ENCODE measurements at places on chromosomes 12 and 14. TPM values are rescaled to one million over a fixed set of nuclear protein-coding genes. Genes with fewer than 3 reads are reported as not detected.

GRCh38 chr12:19402211-19402610, 37.1 kb upstream of the AEBP2 start:
- peaks cover 10% of the 10 kb centered on the region for H3K4me1 ChIP-seq
- H3K27me3 ChIP-seq: no peaks in the 10 kb centered on the region
- peaks cover 4% of the 10 kb centered on the region for H3K36me3 ChIP-seq
- H3K4me3 ChIP-seq: no peak overlapping the region

GRCh38 chr12:117402363-117402762, 40.9 kb upstream of the NOS1 start:
- no peaks in the 10 kb centered on the region for H3K36me3 ChIP-seq
- no peak for DNase-seq
- H3K4me1 ChIP-seq: no peaks in the 10 kb centered on the region
- no peak overlapping the region for H3K4me3 ChIP-seq
- no peaks in the 10 kb centered on the region for H3K27me3 ChIP-seq

DNA sequence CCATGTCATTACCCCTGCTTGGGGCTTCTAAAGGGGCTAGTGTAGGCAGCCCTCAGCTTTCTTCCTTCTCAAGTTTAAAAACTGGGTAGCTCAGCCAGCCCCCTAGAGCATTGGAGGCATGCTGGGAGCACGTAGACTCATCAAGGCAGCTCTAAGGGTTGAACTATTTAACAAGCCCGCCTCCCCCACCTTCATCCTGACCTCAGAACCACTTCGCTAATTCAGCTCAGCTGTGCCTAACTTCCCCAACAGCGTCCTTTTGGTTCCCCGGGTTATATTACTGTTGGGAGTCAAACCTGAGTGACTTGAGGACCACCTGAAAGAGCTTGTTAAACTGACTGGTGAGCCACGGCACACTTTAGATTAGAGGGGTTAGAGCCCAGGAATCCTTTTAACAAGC, 30.1 kb downstream of the MAX start:
- DNase-seq: no peak
- no peak overlapping the region for H3K4me3 ChIP-seq
- no peaks in the 10 kb centered on the region for H3K27me3 ChIP-seq
- H3K36me3 ChIP-seq: peaks cover 26% of the 10 kb centered on the region
- H3K4me1 ChIP-seq: peaks cover 22% of the 10 kb centered on the region

GRCh38 chr12:20077618-20078017, 290.7 kb upstream of the PDE3A start:
- no peak overlapping the region for H3K27ac ChIP-seq
- H3K4me3 ChIP-seq: no peak overlapping the region
- no peaks in the 10 kb centered on the region for H3K27me3 ChIP-seq

DNA sequence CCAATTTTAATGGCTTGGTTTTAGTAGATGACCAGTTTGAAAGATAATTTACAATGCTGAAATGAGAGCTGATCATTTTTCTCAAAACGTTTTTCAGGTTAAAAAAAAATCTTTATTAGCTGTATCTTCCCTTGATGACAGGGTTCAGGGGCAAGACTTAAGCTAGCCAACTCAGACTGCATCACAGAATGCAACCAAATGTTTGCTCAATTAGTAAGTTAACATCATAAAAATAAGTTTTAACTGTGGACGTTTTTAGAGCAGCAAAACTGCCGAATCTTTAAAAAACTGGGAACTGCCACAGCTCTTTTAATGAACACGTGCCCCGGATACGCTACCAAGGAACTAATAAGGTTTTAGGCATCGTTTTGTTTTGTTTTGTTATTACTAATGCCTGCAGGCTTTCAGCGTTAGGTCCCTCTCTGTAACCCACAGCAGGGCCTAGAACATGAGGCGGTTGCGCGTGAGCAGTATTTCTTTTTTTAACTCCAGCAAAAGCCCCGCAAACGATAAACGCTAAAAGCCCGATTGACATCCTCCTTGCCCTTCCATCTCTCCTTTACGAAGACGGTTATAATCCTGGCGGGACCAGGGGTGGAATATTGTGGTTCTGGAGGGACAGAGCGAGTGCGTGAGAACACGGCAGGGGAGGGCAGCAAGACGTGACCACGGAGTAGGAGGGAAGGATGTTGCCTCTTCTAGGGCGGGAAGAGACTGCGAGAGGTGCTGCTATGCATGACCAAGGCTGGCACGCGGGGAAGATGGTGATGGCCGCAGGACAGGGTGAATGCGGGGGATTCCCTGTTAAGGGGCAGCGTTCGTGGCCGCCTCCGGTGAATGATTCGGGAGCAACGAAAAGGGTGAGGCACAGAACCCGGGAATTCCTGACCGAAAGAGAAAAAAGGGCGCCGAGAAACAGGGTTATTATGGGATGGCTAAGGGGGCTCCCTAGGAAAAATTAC, 652 bp downstream of the SUPT16H start:
- peaks cover 28% of the 10 kb centered on the region for H3K36me3 ChIP-seq
- peak overlapping the region; percentile 96 for H3K4me3 ChIP-seq
- no peaks in the 10 kb centered on the region for H3K27me3 ChIP-seq

DNA sequence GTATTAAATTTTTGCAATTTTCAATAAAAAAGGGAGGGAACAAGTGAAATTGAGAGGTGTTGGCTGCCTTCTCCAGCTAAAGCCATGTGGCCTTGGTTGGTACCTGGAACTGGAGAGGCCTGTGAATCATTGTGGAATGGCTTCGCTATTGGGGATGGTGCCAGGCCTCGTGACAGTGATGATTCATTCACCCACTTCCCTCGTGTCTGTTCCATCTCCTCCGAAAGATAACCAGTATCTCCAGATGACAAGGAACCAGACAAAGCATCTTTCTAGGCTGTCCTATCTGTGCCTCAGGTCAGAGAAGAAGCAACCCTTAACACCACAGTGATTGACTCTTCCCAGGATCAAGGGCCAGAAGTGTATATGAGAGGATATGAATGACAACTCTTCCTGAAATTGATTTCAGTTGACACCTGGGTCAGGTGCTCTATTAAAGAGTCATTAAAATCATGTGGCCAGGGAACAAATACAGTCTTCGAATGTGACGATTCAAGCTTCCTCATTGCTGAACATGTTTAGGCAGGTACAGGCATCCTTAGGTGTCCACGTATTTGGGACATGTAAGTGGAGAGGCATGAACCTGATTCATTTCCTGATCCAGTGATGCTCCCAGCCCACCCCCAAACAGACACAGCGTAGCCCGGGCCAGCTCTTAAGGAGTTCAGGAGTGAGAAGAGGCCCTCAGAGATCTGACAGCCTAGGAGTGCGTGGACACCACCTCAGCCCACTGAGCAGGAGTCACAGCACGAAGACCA, at the start of gene RNASE7:
Gene RNASE7, plus strand, starts transcription at position 687 of the 758 bp plus-strand sequence. CDS start 631 bp downstream, outside the sequence.
- DNase-seq: no peak
- peaks cover 20% of the 10 kb centered on the region for H3K27me3 ChIP-seq
- no peaks in the 10 kb centered on the region for H3K4me1 ChIP-seq

- no peaks in the 10 kb centered on the region for H3K36me3 ChIP-seq
- no peak for DNase-seq
- no peaks in the 10 kb centered on the region for H3K4me1 ChIP-seq
- H3K4me3 ChIP-seq: no peak overlapping the region
- no peak overlapping the region for H3K27ac ChIP-seq
These were observed 1.2 kb downstream of the DLK1 start for GRCh38 chr14:100727873-100728240.

DNA sequence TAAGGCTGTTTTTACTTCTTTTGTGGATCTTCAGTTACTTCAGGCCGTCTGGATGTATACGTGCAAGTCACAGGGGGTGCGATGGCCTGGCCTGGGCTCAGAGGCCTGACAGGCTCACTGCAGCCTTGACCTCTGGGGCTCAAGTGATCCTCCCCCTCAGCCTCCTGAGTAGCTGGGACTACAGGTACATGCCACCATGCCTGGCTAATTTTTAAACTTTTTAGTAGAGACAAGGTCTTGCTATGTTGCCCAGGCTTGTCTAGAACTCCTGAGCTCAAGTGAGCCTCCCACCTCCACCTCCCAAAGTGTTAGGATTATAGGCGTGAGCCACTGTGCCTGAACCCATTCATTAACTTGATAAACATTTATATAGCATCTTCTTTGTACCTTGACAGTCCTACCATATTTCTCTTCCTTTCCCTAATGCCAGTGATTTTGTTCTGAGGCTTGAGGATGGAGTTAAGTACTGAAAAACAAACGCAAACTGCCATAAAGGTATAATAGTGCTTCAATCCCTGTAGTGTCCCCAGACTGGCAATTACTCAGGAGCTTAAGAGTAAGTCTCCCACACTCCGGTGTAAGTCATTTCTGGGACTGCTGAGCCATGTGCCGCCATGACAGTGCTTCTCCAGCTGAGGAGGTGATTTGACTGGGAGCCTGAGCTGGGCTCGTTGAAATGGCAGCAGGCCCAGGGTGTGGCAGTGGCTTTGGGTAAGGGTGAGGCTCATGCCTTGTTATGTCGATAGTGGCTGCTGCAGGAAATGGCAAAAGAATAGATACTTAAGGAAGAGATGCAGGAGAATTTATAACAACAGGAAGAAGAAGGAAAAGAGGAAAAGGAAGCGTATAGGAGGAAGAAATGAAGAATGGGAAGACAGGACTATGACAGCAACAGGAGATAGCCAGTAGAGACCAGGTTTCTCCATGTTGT, 43.7 kb upstream of the HECTD1 start:
- no peaks in the 10 kb centered on the region for H3K4me1 ChIP-seq
- DNase-seq: no peak
- no peak overlapping the region for H3K4me3 ChIP-seq
- no peaks in the 10 kb centered on the region for H3K36me3 ChIP-seq
- no peak overlapping the region for H3K27ac ChIP-seq

DNA sequence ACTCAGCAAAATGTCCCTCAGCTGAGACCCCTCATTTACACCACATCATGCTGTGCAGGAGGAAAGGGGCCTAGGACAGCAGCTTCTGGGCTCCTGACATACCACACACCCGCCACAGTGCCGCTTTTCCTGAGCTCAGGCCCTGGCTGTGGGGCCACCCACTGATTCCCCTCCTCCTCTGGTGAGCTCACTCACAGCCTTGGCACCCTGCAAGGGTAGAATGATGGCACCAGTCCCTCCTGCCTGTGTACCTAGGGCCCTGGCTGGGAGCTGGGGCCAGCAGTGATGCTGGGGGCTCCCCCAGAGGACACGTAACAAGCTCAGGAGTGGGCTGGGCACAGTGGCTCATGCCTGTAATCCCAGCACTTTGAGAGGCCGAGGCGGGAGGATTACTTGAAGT, 44.4 kb downstream of the PLEKHD1 start:
- peaks cover 11% of the 10 kb centered on the region for H3K27me3 ChIP-seq
- no peaks in the 10 kb centered on the region for H3K4me1 ChIP-seq
- H3K27ac ChIP-seq: no peak overlapping the region
- no peak for DNase-seq
- no peaks in the 10 kb centered on the region for H3K36me3 ChIP-seq

DNA sequence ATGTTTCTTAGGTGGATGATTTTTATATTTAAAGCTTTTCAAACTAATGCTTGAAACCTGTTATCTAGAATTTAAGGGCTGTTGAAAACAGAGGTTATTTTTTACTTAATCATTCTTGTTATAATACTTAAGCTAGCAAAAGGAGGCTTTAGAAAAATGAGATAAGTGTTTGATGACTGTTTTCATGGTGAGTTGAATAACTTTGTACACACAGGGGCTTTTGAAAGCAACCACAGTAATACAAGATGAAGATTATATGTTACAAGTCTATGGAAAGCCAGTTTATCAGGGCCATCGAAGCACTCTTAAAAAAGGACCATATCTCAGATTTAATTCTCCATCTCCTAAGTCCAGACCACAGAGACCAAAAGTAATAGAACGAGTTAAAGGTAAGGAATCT, 33.3 kb downstream of the KIAA0586 start:
- no peak overlapping the region for H3K4me3 ChIP-seq
- peaks cover 24% of the 10 kb centered on the region for H3K36me3 ChIP-seq
- H3K27me3 ChIP-seq: no peaks in the 10 kb centered on the region
- no peak for DNase-seq

DNA sequence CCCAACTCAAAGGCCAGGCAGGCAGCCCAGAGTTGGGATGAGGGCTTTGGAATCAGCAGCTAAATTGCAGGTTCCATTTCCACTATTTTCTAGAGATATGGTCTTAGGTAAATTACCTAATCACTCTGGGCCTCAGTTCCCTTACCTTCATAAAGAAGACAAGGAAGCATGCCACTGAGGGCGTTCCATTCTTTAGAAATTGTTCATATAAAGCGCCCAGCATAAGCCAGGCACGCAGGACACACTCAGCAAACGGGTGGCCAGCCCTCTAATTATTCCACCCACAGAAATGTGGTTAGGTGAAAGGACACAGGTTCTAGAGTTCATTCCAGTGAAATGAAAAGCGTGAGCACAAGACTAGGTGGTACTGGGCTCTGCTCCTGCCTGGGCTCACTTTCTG, 87.9 kb upstream of the BCL11B start:
- H3K27me3 ChIP-seq: peaks cover 4% of the 10 kb centered on the region
- no peak for DNase-seq
- H3K4me3 ChIP-seq: no peak overlapping the region
- no peaks in the 10 kb centered on the region for H3K36me3 ChIP-seq
- no peak overlapping the region for H3K27ac ChIP-seq

DNA sequence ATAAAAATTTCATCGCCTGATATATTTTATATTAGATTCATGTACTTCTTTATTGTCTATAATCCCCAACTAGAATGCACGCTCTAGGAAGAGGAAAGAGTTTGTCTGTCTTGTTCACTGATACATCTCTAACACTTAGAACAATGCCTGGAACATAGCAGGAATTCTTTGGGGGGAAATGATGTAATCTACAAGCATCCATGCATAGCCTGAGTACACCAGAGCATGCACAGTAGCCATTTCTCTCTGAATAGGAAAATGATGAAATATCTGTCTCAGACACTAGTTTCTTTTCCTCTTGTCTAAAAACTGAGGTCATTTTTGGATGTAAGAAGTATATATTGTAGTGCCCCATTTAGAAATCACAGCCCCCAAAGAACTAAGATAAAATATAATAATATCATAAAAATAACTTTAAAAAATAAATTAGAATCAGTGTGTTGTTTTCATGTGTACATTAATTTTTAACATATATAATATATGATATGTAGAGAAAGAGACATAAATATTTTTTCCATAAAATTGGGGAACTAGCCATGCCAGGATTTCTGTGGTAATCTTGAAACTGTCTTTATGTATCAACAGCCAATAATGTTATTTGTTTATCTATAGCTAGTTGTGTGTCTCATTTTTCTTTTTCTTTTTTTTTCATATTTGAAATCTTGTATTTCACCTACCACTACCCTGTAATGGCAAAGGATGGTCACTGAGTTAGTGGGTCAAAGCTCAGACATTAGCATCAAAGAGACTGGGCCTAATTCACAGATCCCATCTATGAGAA, 155.6 kb upstream of the TMCC3 start:
- no peak overlapping the region for H3K4me3 ChIP-seq
- H3K4me1 ChIP-seq: no peaks in the 10 kb centered on the region
- DNase-seq: no peak
- no peaks in the 10 kb centered on the region for H3K27me3 ChIP-seq
- H3K36me3 ChIP-seq: no peaks in the 10 kb centered on the region

The JPH4 gene
- not detected for total RNA-seq

The TMEM30B gene
- total RNA-seq: 0.26 TPM

The RECQL gene
- total RNA-seq: 60.6 TPM

The VWF gene
- total RNA-seq: not detected

The POTEM gene
- not detected for total RNA-seq

The KRT1 gene
- not detected for total RNA-seq

The SLCO1B1 gene
- not detected for total RNA-seq

The PTPN11 gene
- total RNA-seq: 163 TPM

The TBX5 gene
- total RNA-seq: not detected

Data from activated T-helper 1 cell treated with anti-CD3 and anti-CD28 coated beads, Interleukin-12 subunit alpha, Interleukin-12 subunit beta, Interleukin-2, Interleukin-4 antibody, amounts not matched to agents 30 ng/mL and 10 ng/mL and 1 ng/mL, durations not matched to agents 14 hours and 24 hours and 36 hours (primary cell).